ENCODE measurements at places on chromosomes 3 and 15.

GRCh38 chr3:78201091-78201490 lies 1161.2 kb downstream of the ROBO2 start:
- DNase-seq: no peak

GRCh38 chr3:52046186-52046901 lies 10.0 kb downstream of the DUSP7 start:
- no peak for DNase-seq

- DNase-seq: no peak
Measured at GRCh38 chr15:77804210-77804609, 171.5 kb upstream of the LINGO1 start.

DNA sequence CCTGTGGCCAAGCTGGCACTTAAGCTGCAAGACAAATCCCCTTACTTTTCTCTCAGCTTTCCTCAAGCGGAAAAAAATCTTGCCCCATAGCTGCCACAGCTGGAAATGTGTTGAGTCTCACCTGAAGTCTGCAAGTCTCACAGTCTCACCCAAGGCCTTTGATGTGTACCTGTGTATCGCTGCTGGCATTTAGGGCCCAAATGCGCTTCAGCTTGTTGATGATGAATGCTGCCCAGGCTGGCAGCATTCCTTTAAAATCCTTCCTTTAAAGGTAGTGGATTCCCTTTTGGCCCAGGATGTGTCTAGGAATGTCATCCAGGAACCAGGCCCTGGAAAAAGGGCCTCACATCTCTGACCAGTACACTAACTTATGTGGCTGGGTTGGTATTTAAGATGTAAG lies 7.0 kb downstream of the OR5K4 start:
- DNase-seq: no peak

DNA sequence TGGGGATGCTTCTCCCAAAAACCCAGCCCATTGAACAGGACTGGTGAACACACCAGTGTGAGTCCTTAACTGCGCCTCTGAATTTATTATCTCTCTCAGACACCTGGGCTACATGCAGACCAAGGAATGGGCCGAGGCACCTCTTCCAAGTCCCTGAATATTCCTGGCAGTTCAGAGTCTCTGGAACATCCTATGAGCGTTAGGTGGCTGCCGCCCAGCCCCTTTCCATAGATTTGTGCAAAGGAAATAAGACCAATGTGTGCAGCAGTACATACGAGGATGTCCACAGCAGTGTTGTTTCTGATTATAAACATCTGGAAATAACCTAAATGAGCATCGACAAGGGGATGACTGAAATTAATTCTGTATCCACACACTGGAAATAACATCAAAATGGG lies 104.9 kb upstream of the RPL32 start:
- DNase-seq: no peak

GRCh38 chr3:94114666-94115065 lies 51.8 kb downstream of the NSUN3 start:
- DNase-seq: no peak

GRCh38 chr3:33426630-33427317 lies 13.4 kb downstream of the UBP1 start:
- no peak for DNase-seq

- no peak for DNase-seq
Measured at GRCh38 chr3:123262226-123262625, 60.5 kb downstream of the SEC22A start.

GRCh38 chr3:60199306-60199705 lies 1051.9 kb downstream of the FHIT start:
- no peak for DNase-seq

DNA sequence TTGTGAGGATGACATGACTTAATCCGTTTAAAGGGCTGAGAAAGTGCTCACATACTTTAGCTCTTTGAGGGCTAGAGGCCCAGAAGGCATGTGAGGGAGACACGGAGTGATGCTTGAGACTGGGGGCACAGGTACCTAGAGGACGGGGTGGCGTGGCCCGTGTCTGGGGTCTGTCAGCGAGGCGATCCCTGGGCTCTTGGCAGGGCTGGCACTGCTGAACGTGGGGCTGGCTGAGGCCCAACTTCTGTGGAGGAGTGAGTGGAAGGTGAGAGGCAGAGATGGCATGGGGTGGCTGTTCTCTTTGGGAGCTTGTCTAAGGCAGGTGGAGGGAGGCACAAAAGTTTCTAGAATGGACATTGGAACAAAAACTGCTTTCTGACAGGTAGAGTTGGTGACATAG lies 9.5 kb downstream of the SEMA4B start:
- no peak for DNase-seq

- DNase-seq: no peak
Measured at GRCh38 chr3:150373234-150373875, 34.7 kb upstream of the TSC22D2 start.
